ENCODE measurements at places on chromosomes 7 and 10.

DNA sequence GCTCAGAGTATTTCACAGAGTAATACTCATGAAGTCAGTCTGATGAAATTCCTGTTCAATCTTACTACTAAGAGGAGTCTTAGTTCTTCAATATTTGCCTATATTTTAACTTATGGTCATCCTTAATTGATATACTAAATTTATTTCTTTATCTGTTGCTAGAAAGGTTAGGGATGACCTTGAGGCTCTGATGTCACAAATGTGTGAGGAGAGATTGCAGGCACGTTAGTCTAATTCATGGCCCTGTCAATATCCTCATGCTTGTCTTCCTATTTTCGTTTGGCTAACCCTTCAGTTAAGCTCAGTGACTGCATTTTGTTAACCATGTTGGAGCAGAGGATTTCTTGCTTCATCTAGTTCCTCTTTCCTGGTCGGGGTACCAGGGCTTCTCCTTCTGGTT lies 704.7 kb upstream of the COBL start:
- DNase-seq = no peak

DNA sequence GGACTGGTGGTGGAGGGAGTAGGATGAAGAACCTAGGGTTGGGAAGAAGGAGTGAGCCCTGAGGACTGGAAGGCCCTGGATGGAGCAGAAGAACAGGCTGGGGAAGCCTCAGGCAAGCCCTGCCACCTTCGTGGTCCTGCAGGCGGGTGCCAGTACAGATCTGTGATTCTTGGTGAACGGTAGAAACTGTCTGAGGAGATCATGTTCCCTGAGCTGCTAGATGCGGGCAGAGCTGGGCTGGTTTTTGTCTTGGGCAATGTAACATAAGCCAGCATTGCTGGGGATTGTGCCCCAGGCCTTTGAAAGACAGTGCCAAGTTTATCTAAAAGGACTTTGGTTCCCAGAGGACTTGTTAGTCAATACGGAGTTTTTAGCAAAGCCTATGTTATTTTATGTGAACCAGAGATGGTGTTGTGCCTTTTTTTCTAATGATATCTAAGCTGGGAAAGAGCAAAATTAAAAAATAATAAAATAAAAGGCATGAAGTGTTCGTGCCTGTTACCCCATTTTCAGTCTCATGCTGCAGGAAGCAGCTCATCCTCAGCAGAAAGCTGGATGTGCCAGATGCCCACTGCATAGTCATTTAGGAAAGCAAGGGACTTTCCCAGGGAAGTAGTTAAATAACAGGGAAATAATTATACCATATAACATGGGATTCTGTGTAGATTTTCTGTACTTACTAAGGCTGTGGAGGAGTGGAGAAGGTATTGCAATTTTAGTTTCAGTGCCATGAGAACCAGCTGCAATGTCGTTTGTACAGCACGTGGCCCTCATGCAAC lies 24.4 kb upstream of the FIGNL1 start:
- DNase-seq = no peak

- no peak for DNase-seq
Observed at GRCh38 chr7:55185321-55185802, 166.5 kb downstream of the EGFR start.

GRCh38 chr10:75427951-75428350 lies 3.5 kb upstream of the LRMDA start:
- no peak for DNase-seq

GRCh38 chr10:131201741-131202515 lies 109.6 kb downstream of the TCERG1L start:
- no peak for DNase-seq

DNA sequence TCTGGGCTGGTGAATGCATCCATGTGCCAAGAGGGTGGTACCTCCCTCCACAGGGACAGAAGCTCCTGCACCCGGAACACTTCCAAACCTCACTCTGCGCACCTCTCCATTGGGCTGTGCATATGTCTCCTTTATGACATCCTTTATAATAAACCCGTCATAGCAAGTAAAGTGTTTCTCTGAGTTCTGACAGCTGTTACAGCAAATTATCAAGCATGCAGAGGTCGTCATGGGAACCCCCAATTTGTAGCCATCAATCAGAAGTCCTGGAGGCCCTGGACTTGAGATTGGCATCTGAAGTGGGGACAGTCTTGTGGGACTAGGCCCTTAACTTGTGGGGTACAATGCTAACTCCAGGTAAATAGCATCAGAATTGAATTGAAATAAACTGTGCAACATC lies 29.4 kb upstream of the PARD3 start:
- no peak for DNase-seq

GRCh38 chr10:100006243-100006886 lies 3.4 kb downstream of the DNMBP start:
- DNase-seq = no peak

GRCh38 chr10:117550076-117550475 lies 7.5 kb downstream of the EMX2 start:
- DNase-seq = no peak

- DNase-seq = no peak
Observed at GRCh38 chr7:157282141-157282801, 54.5 kb upstream of the DNAJB6 start.

GRCh38 chr7:37476428-37476827 lies 27.8 kb upstream of the ELMO1 start:
- no peak for DNase-seq

DNA sequence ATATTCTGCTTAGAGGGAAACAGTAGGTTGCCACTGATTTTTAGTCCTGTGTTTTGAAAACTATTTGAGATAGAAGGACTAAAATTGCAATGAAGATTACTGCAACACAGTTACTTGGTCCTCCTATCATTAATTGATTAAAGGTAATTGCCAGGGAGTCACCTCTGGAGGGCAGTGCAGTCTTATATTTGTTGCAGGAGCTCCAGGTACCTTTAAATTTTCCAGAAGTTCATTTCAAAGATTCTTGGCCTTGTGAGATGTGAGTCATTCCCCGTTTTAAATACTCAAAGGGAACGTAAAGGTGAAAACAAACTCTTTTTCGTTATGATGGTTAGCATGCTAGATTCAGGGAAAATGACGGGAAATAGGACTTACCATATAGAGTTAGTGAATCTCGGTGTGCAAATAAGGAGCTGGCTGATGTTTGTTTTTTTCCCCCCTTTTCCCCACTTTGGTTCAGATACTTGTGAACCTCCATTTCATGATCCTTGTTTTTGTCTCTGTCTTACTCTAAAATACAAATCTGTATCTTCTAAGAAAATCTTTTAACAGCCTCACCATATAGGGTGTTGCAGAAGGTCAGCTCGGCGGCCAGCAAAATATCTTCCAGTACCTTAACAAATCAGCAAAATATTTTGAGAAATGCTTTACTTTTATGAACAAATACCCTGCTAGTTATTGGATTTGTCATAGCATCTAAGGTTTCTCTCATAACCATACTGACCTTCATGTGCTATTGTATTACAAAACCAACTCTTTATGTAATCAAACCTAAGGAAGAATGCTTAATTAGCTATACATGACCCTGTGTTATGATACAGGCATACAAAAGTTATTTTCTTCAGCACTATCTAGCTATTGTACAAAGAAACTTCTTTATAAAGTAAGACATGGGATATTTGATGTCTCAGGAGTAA lies 143.0 kb upstream of the HDAC9 start:
- DNase-seq = no peak

GRCh38 chr7:32890793-32891042 lies 842 bp downstream of the KBTBD2 start:
- no peak for DNase-seq

DNA sequence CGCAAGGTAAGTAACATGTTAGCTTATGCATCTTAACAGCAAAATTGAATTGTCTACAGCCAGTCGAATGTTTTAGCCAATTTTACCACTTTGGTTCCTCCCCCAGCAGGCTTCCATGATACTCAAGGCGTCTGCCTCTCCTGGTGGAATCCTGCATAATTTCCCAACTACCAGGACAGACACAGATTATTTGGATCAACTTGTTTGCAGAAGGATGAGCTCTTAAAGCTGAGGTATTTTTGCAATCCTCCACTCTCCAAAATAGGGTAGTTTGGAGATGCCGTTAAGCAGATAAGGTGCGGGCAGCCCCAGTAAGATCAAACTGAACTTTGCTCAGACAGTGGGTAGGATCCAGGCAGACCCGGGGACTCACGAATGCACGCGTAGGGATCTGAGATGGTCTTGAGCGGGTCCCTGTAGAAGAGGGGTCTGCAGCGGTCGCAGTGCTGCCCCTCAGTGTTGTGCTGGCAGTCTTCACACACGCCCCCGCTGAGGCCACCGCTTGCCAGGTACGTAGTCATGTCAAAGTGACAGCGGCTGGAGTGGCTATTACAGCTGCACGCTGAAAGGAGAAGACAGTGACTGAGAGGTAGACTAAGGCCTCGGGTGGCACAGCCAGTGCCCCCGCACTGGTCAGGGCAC lies 27.4 kb downstream of the LAMB4 start:
- DNase-seq = no peak

GRCh38 chr10:89295597-89295996 lies 6.2 kb upstream of the IFIT2 start:
- DNase-seq = no peak

DNA sequence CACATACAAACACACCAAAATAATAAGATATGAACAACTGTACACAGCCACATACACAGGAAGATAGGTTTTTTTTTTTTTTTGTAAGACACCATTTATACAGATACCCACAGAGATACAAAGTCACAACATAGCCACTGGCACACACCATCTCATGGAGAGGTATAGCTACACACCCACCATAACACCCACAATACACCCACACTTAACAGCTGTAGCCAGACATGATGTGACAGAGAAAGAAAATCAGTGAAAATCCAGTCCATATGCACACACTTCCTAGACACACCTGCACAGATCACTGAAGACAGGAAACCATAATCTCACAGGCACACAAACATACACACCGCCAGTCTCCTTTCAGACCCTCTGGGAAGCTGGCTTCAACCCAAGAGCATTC lies 62.4 kb upstream of the PAX2 start:
- DNase-seq = no peak

GRCh38 chr7:114835303-114835702 lies 86.6 kb upstream of the MDFIC start:
- DNase-seq = no peak

DNA sequence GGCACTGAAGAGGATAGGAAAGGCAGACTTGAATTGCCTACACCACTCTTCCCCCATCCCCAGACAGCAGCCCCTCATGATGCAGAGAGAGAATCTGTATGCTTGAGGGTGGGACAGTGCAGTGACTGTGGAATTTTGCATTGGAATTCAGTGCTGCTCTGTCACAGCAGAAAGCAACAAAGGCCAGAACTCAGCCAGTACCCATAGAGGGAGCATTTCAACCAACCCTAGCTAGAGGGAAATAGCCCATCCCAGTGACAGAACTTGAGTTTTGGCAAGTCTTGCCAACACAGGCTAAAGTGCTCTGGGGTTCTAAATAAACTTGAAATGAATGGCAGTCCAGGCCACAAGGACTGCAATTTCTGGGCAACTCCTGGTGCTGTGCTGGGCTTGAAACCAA lies 80.4 kb downstream of the TES start:
- DNase-seq = no peak

- no peak for DNase-seq
Observed at GRCh38 chr7:52959336-52959735, 76.1 kb upstream of the POM121L12 start.

DNA sequence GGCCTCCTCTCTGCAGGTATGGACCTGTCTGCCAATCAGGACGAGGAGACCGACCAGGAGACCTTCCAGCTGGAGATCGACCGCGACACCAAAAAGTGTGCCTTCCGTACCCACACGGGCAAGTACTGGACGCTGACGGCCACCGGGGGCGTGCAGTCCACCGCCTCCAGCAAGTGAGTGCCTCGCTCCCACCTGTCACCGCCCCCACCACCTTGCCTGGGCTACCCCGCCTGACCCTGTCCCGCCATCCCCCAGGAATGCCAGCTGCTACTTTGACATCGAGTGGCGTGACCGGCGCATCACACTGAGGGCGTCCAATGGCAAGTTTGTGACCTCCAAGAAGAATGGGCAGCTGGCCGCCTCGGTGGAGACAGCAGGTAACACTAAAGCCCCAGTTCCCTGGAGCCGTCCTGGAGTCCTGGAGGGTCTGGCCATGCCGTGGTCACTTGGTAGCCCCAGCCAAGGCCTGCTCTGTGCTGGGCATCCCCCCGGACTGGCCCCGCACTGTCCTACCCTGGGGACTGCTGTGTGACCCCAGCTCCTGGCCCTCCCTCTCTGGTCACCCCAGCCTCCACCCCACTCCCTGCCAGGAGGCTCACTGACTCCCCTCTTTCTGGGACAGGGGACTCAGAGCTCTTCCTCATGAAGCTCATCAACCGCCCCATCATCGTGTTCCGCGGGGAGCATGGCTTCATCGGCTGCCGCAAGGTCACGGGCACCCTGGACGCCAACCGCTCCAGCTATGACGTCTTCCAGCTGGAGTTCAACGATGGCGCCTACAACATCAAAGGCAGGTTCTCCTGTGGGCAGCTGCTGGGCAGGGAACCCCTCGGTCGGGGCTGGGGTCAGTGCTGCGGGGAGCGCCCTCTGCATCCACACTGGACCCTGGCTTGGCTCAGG lies 178.0 kb downstream of the RNF216 start:
- no peak for DNase-seq

- DNase-seq = no peak
Observed at GRCh38 chr10:114565066-114565465, 93.0 kb downstream of the ABLIM1 start.

DNA sequence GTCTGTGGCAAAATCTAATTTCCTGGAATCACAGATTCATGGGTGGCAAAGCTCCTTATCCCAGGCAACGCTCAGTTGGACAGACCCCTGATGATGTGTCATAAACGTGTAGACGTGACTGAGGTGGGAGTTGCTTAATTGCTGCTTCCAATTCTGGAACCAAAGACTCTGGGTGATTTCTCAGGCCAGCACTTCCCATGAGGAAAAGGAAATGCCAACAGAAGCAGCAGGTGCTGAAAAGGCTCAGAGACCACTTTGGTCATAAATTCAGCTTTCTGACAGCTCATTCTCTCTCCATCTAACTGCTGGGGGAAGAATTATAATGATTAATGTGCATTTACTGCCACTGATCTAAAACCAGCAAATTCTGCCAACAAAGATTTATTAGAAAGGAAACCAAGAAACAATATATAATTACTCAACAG lies 88.7 kb downstream of the OSBPL3 start:
- no peak for DNase-seq

DNA sequence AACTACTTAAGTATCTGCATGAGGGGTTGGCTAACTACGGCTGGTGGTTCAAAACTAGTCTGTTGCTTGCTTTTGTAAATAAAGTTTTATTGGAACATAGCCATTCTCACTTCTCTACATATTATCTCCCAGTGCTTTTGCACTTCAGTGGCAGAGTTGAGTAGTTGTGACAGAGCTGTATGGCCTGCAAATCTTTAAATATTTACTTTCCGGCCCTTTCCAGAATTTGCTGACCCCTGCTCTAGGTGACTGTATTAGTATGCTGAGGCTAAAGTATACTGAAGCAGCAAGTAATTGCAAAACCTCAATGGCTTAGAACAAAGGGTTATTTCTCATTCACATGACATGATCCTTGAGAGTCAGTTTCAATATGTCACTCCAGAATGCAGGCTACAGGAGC lies 78.3 kb downstream of the OTUD1 start:
- DNase-seq = no peak

DNA sequence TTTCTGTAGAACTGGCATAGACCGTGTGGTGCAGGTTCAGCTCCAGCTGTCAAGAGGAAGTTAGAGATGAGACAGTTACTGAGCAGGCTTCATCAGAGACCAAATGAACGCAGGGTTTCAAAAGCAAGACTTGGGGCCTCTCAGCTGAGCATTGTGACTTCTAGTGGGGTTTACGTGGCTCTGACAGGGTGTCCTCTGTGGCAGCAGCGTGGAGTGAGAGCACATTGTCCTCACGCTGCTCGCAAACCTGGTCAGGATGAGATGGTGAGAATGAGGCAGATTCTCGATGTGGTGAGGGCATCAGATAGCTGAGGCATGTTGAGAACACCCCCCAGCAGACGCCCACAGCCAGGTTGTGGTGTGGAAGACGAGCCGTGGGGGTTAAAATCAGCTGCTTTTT lies 126.0 kb downstream of the DNAJB6 start:
- no peak for DNase-seq

All from activated T-helper 1 cell treated with Interleukin-2 at 50 U/mL for 16 hours (primary cell).